ENCODE measurements at places on chromosomes 5 and 9.

- no peak for DNase-seq
Observed at GRCh38 chr9:109950710-109951443, 170.9 kb downstream of the PALM2AKAP2 start.

DNA sequence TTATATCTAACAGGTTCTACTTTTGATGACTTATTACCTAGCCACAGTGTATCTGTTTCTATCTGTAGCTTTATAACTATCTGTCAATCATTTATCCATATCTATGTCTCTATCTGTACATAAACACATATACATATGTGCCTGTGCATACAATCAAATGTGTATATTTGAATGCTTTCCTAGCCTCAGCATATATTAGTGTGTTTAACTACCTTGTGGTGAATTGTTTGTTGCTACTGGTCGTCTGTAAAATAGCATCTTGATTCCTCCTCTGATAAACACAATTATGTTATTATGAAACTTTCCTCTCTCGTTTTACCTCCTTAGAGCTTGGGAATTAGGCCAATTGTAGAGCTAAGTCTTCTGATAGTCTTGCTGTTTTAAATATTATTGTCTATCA lies 44.4 kb downstream of the PARP8 start:
- no peak for DNase-seq

- no peak for DNase-seq
Observed at GRCh38 chr5:111930905-111931461, 174.0 kb upstream of the NREP start.

GRCh38 chr5:172399826-172400225 lies 54.5 kb downstream of the SH3PXD2B start:
- no peak for DNase-seq

DNA sequence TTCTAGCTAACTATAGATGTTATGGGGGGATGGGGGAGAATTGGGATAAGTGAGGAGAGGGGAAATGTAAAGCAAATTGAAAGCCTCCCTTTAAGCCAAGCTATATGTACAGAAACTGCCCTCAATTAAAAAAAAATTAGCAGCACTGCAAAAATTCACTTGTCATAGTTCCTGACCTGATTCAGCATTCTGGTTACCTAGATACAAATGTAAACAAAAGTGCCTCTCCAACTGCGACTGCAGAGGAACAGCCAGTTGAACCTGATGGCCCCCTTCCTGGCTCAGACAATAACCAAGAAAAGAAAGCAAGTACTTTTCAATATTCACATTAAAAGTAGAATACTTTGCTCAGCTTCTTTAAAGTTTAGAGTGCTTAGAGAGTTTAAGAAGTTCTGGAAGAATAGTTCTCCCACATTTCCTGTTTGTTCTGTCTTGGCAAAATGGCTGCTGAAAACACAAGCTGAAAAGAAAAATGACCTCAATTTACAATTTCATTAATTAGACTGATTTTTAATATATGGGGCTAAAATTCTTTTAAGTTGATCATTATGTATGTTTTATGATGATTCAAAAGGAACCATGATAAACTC lies 1.5 kb downstream of the FAM81B start:
- no peak for DNase-seq

GRCh38 chr9:126374366-126374781 lies 47.7 kb downstream of the MVB12B start:
- DNase-seq, result no peak

- DNase-seq, result no peak
Observed at GRCh38 chr9:13149454-13149853, 130.0 kb downstream of the MPDZ start.

- no peak for DNase-seq
Observed at GRCh38 chr9:96219026-96219899, 82.7 kb downstream of the HSD17B3 start.

DNA sequence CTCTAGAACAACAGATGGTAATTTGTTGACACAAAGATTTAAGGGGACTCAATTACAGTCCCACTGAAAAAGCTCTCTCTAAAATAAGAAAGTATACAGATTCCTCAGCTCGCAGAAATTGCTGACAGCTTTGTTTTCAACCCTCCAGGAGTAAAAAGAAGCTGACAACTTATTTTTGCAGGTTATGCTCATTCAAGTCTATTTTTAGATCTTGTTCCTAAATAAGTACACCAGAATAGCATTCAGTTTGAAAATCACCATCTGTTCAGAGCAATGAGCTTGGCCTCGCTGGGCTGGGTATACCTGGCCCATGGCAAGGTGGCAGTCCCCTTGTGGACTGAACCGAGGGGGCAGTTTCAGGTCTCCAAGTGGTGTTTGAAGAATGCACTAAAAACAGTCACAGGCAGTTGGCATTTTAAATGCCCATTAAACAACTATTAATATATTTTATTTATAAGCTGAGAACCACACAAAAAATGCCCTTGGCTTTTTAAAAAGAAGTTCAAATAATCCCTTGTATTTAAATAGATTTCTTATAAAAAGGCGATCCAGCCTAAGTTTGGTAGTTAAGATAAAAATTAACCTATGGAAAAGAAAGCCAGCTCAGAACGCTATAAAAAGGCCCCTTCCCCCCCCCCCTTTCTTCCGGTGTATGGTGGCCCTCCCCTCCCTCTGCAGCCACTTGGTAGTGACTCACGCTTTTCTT lies 169.2 kb downstream of the AUH start:
- DNase-seq, result no peak

- no peak for DNase-seq
Observed at GRCh38 chr9:92617195-92617813, 52.6 kb downstream of the IPPK start.

GRCh38 chr5:10406651-10407050 lies 35.0 kb upstream of the ROPN1L start:
- DNase-seq, result no peak

DNA sequence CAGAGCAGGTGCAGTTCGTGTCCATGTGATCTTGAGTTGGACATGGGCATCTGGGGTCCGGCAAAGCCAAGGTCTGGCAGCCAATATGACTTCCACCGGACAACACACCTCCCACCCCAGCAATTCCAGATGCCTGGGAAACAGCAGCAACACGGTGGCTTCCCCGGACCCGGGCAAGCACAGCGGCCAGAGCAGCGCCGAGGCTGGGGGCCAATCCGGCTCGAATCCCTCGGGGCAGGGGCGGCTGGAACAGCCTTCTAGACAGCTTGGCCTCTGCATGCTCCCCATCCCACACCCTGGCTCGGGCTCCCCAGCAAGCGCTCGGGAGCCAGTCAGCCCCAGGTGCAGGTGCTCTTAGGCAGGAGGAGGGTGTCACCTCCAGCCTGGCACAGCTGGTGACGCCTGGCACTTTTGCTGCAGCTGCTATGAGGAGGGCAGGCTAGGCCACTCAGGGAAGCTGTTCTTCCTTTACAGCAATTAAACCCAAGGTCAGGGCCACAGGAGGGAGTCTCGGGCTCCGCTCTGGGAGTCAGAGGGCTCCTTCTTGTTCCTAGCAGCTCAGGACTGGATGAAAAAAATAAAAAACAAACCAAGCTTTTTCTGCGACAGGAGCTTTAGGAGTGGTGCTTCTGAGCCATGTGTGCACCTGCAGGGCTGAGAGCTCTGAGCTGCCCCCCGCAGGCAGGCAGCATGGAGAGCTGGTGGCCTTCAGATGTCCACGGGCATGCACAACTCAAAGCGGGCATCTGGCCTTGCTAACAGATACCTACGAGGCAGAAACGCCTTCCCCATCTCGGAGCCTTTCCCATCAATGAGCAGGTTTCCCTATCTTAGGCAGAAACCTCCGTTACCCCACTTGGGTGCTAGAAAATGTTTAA lies 28.2 kb downstream of the DBH start:
- no peak for DNase-seq

- no peak for DNase-seq
Observed at GRCh38 chr9:36922548-36922947, 111.5 kb downstream of the PAX5 start.

DNA sequence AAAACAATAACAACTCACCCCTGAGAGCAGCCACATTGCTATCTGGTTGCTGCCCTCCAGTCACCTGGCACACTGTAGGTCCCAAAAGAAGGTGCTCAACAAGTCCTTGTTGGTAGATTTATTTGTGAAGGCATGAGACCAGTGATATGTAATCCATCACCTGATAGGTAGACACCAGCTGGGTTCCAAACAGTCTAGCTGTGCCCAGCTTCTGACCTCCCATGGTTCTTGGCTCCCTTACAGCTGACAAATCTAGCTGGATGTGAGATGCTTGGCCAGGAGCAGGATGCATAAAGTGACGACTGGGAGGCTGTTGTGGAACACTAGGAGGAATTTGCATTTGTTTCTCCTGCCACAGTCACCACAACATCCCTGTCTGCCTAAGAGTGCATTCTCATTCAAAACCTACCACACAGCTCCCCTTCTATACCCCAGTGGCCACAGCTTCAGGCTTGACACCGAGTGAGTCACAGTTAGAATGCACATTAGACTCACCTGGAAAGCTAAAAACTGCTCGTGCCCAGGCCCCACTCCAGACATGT lies 7.8 kb upstream of the VLDLR start:
- DNase-seq, result no peak

GRCh38 chr5:180471866-180472265 lies 22.3 kb upstream of the CNOT6 start:
- DNase-seq, result no peak

- DNase-seq, result no peak
Observed at GRCh38 chr5:1549475-1550030, 25.8 kb upstream of the LPCAT1 start.

DNA sequence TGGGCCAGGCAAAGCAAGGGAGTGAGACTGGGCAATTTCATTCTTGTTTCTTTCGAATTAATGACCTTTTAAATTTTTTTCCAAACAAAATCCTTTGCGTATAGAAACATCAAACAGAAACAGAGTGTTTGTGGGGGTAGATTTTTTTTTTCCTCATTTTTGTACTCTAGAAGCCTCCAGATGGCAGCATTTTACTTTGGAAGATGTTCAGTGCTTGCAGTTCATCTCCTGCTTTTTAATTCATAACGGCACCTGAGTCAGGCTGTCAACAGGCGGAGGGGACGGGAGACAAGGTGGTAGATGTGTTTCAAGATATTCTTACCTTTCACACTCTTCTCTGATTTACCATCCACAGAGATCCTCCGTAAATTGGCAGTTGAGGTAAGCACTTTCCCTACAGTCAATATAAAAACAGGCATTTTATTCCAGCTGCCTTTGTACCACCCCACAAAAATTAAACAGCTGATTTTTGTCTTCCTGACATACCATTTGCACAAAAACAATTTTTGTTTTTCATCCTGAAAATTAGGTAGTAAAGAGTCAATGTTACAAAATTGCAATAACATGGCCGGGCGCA lies 99.5 kb upstream of the FBXL17 start:
- DNase-seq, result no peak

- no peak for DNase-seq
Observed at GRCh38 chr5:91840412-91840811, 457.3 kb upstream of the ARRDC3 start.

GRCh38 chr5:176784218-176785165 lies 25.9 kb upstream of the UNC5A start:
- DNase-seq, result no peak

DNA sequence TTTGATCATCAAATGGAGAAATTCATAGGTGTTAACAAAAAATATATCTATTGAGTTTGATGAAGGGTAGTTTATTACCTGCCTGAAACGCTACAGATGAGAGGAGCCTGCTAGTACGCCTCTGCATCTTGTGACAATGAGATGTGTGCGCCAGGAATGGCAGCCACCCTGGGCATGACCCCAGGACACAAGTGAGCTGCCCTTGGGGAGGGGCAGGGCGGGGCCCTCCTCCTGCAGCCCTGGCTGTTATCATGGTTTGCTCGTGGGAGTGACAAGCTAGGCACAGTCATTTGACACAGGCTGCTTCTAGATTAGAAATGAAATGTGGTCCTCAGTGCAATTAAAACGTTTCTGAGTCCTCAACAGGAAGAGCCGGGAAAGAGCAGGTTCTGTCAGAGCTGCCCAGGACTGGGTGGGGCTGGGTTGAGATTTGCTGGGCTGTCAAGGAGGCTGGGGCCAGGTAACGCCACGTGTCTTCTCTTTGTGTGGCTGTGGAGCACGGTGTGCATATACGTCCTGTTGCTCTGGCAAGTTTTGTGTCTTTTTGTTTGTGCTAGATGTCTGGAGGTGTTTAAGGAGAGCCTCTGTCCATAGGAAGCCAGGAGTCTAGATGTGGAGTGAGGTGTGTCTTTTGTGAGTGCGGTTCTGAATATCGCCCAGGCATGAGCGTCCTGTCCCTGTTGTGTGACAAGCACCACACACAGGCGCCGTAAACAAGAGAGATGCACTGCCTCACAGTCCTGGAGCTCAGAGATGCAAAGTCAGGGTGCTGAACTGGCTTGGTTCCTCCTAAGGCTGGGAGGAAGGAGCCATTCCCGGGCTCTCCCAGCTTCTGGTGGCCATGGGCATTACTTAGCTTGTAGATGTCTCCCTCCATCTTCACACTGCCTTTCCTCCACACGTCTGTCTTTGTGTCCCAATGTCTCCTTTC lies 129.0 kb upstream of the IRX4 start:
- DNase-seq, result no peak

- no peak for DNase-seq
Observed at GRCh38 chr9:38334234-38334633, 58.3 kb upstream of the ALDH1B1 start.

- DNase-seq, result no peak
Observed at GRCh38 chr5:96967400-96967799, 31.5 kb downstream of the LNPEP start.

- DNase-seq, result no peak
Observed at GRCh38 chr5:150609843-150610584, 30.4 kb upstream of the SYNPO start.

DNA sequence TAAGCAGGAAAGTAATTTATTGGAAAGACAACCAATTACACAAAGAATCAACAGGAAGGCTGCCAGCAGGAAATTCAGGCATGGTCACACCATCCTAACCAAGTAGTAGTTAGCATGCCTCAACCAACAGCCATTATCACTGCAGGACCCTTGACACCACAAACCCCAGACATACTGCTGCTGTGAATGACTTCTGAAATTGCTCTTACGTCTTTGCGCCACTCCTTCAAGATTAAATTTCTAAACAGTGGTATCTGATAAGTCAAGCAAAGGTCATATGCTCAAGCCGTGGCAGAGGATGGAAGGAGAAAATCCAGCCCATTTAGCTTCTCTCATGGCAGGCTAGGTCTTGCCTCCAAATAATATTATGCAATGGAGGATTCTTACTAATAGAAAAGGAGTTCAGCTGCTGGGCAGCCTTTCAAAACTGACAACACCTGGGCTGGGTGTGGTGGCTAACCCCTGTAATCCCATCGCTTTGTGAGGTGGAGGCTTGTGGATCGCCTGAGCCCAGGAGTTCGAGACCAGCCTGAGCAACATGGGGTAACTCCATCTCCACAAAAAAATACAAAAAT lies 5.0 kb upstream of the PTGER4 start:
- DNase-seq, result no peak

- no peak for DNase-seq
Observed at GRCh38 chr9:70496244-70496643, 81.8 kb upstream of the KLF9 start.

DNA sequence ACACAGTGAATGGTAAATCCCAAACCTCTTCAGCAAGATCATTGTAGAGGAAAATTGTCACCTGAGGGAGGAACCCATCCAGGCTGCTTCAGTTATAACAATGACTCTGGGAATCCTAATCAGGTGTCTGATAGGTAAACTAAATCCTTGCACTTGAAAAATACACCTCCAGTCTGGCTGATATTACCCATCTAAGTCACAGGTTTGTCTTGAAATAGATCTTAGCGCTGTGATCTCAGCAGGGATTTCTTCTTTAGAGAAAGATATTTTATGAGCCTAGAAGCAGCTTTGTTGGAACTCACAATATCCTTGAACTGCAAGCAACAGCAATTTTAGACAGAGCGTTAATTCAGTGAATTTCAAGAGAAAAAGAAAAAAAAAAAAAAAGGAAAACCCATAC lies 149.7 kb downstream of the SGCD start:
- no peak for DNase-seq
